ENCODE measurements at places on chromosomes 7 and 10.

GRCh38 chr10:50636618-50637579 is 13.1 kb upstream of the SGMS1 start:
- no peak for DNase-seq

GRCh38 chr7:50762337-50762736 is 20.4 kb downstream of the GRB10 start:
- DNase-seq: no peak

DNA sequence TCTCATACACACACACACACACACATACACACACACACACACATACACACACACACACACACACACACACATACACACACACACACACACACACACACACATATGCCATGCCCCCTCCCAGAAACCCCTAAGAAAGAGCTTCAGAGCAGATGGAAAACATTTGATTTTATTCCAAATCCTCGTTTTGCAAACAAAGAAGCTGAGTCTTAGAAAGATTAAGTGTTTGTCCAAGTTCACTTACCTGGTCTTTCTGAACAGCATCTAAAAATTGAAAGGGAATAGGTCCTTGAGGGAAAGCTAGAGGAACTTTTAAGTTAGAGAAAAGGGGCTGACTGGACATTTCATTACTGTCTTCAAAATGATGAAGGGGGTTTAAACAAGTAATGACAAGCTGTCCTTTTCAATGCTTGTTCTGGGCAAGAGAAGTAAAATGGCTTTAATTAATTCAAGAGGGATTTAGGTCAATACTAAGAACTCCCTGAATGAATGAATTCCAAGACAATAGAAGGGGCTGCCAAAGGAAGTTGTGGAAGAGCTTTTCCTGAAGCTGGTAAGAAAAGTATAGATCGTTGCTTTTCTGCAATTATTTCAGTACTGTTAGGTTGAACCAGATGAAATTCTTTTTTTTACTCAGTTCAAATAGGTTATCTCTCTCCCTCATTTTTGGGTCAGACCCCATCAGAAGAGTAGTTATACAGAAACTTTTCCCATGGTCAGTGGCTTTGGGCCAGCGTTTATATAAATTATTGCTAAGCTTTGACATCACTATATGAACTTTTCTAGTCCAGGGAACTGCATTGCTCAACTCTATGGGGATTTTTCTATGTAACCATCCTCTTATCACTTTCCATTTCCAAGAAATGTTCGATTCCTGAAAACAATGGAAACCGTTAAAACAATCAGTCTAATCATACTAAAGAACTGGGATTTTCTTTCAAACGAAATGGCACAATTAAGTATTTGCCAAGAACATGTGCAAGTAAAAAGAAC is 261.4 kb downstream of the MTERF1 start:
- DNase-seq: no peak

GRCh38 chr7:138089080-138089901 is 13.0 kb downstream of the AKR1D1 start:
- DNase-seq: no peak

DNA sequence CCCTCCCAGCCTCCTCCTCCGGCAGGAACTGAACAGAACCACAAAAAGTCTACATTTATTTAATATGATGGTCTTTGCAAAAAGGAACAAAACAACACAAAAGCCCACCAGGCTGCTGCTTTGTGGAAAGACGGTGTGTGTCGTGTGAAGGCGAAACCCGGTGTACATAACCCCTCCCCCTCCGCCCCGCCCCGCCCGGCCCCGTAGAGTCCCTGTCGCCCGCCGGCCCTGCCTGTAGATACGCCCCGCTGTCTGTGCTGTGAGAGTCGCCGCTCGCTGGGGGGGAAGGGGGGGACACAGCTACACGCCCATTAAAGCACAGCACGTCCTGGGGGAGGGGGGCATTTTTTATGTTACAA is 83.3 kb downstream of the PAX2 start:
- no peak for DNase-seq

- no peak for DNase-seq
These were observed 90.7 kb downstream of the UNCX start for GRCh38 chr7:1323178-1324027.

GRCh38 chr10:30868611-30869010 is 163.1 kb downstream of the ZNF438 start:
- no peak for DNase-seq

DNA sequence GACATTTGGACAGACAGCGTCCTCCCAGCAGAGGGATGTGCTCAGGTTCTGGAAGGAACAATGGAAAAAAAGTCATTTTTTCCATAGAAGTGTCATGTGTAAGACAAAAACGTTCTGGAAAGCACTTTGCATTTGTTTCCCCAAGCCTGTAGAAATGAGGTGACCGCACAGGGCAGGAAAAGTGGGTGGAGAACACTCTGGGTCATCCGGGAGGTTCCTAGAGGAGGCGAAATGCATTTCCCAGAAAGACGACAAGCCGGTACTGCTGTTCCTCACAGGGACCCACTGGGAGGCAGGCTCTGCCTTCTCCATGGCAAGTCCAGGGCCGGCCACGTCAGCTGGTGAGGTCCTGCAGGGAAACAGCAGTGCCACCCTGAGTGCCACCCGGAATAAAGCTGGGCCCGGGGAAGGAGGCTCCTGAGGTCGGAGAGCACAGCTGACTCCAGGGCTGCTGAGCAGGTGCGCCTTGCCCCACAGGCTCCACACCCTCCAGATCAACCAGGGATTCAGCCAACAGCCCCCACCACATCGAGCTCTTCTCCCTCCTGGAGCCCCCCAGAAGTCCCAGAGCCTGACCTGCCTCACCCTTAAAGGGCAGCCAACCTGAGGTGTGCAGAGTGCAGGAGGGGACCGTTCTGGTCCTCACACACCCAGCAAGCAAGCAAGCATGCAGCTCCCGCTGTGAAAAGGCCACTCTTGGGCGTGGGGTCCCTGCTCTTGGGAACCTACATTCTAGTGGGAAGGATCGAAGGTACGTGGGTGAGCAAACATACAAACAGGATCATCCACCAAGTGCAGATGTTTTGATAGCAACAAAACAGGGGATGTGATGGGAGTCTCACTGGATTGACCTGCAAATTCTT is 28.8 kb upstream of the INPP5A start:
- DNase-seq: no peak

- peak; percentile 47 for DNase-seq
These were observed 59.8 kb upstream of the CHST15 start for GRCh38 chr10:124153023-124153826.

DNA sequence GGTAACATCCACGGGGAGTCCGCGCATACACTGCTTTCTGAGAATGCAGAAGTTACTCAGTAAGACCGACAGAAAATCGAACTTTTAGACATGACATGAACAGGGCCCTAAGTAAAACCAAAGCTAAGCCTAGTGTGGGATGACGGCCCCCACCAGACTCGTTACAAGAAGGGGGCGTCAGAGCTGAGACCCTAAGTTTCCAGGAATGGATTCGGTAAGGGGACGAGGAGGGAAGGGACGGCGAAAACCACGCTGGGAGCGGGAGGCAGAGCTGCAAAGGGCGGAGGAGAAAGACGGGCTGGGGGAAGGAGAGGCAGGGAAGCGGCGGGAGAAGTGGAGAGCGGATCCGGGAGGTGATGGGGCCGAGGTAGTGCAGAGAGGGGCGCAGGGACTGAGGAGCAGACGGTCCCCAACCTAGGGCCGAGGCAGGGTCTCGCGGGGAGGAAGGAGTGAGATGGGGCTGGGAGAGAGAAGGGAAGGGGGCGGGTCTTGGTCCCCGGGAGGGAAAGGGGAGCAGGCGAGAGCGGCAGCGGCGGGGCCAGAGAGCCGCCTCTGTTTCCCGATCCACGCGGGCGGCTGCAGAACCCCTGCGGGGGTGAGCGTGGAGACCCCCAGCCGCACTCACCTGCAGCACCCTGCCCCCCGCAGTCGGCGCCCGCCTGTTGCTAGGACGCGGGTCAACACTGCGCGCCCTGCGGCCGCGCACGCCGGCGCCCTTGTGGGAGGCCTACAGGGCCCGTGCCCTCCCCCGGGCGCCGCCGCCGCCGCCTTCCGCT is 513 bp downstream of the ODAD2 start:
- no peak for DNase-seq

DNA sequence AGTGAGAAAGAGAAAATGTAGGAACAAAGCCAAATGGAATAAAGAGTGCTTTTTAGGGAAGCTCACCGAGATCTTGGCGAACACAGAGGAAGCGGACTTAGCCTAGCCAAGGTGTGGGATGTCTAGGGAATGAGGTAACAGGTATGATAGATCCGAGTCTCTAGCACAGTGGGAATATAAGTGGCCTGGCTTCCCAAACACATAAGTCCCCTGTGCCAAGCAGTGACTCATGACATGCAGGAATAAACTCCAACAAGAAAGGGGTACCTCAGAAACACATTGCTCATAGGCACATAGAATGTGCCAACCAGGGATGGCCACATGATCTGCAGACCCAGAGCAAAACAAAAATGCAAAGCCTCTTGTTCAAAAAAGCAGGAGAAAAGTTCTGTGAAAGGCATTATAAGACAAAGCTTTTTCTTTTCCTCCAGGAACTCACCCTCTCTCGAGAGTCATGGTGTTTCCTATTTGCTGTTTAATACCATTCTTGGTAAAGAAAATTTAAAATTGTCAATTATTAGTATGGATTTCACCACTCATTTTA is 542.5 kb downstream of the GATA3 start:
- no peak for DNase-seq
